Caudate nucleus (tissue), 63 donors: ENCODE measurements at places on chromosomes 4 and X.

- no peak for DNase-seq
Observed at GRCh38 chr4:47643845-47644244, 158.8 kb downstream of the ATP10D start.

GRCh38 chr4:100895556-100896197 lies 377.9 kb upstream of the EMCN start:
- DNase-seq, result no peak

DNA sequence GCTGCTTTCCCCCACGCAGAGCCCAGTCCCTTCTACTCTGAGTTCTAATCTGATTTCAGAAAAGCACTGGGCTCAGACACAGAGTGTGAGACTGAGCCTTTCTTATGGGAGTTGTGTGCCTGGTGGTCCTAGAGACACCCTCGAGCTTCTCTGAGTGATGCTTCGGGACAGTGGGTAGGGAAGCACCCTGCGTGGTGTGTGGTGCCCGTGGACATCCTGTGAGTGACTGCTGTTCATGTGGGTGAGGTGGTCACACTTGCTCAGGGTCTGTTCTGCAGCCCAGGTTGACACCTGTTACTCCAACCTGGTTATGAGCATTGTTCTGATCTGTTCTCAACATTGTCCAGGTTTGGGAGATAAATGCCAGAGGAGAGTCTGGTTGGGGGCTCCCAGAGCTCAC lies 6.1 kb downstream of the GPR78 start:
- no peak for DNase-seq

DNA sequence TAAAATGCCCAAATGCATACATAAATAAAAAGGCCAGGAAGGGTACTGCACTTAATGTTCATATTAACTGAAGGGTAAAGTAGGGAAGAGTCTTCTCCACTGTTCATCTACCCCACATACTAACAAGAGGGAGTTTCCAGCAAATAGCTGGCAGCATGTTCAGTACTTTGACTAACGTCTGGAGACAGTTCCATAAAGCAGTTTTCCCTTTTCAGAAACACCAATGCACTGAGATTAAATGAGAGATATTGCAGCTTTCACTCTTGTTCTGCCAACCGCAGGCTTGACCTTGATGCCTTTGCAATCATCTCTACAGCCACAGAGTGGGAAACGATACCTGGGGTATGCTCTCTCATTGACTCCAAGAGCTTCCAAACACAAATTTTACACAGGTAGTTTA lies 2123.1 kb upstream of the TENM3 start:
- no peak for DNase-seq

DNA sequence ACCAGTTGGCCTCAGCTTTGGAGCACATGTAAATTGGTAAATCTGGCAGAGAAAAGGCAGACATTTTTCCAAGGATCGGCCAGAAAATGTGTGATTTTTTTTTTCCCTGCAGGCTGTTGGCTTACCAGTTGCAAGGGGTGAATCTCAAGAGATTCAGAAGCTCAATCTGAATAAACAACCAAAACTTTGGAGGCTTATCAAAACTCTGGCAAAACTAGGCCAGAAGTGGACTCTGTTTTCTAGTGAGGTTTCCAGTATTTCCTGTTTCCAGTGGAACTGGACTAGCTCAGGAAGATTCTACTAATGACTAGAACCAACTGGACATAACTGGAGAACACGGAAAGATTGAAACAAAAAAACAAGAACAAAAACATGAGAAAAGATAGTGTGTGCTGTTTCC lies 191.3 kb downstream of the SMIM20 start:
- DNase-seq, result no peak

GRCh38 chrX:2632533-2633504 lies 58.3 kb upstream of the CD99 start:
- no peak for DNase-seq

GRCh38 chr4:22416403-22416802 lies 99.5 kb downstream of the ADGRA3 start:
- DNase-seq, result no peak

DNA sequence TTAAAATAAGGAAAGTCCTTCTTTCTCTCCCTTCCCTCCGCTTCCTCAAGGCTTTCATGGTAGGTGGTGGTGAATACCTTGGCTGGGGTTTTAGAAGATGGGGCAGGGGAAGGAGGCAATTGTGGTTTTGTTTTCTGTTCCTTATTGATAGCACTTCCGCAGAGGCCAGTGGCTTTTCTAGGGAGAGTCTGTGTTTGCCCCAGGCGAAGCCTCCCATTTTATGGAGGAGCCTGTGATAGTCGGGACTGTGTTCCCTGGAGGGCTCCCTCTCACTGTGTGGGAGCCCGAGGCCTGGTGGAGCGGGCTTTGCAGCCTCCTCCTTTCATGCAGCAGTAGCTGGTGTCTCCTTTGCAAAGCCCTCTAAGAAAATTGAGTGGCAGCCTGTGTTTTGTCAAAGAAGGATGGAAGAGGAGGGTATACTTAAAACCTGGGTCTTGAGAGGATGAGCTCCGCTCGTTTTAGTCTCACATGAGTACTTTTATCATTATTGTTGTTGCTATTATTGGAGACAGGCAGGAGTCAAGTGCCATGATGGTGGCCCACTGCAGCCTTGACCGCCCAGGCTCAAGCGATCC lies 29.8 kb upstream of the STOX2 start:
- no peak for DNase-seq

GRCh38 chr4:171067422-171067821 lies 745.8 kb upstream of the GALNTL6 start:
- DNase-seq, result no peak

GRCh38 chr4:83692028-83692427 lies 156.1 kb downstream of the GPAT3 start:
- no peak for DNase-seq

DNA sequence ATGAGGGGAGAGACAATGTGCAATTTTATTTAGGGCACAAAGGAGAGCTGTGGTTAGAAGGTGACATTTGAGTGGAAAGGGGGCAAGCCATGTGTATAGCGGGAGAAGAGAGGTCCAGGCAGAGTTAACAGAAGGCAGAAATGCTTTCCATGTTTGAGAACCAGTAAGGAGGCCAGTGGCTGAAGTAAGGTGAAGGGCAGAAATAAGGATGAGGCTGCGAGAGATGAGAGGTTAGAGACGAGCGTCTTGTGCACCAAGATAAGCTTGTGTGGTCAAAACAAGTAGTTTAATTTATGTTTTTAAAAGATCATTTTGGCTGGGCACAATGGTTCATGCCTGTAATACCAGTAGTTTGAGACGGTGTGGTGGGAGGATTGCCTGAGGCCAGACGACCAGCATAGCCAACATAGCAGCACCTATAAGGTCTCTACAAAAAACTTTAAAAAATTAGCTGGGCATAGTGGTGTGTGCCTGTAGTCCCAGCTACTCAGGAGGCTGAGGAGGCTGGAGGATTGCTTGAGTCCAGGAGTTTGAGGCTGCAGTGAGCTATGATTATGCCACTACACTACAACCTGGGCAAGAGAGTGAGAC lies 8.5 kb downstream of the HTT start:
- DNase-seq, result no peak

GRCh38 chr4:26020881-26021280 lies 106.9 kb downstream of the SMIM20 start:
- no peak for DNase-seq

- no peak for DNase-seq
Observed at GRCh38 chr4:153238135-153238919, 34.1 kb downstream of the TRIM2 start.

- DNase-seq, result no peak
Observed at GRCh38 chrX:22389556-22390179, 117.0 kb downstream of the CBLL2 start.

GRCh38 chrX:46626566-46626965 lies 53.0 kb downstream of the CHST7 start:
- no peak for DNase-seq

DNA sequence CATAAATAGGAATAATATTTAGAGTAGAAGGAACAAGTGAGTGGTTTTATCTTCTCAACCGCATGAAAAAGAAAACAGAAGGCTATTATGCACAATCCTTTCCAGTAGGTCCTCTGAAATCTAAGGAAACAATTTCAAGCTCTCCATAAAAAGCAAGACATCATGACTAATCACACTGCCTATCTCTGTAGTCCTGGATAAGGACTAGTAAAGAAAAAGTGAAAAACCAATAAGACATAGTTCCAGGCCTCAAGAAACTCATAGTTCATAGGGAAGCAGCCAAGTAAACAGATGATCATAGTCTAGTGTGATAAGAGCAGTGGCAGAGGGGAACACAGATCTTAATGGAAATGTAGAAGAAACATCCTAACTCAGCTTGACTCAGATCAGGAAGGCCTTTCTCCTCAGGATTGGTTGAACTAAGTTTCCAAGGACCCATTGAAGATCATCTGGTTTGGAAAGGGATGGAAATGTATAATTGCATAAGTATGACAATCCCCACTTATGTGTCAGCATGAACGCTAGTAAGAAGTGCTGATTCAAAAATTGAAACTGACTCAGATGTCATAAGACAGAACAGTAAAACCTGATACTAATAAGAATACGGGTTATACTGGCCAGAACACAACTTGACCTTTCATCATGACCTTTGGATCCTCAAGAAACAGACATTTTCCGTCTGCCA lies 155.3 kb downstream of the GRIA3 start:
- DNase-seq, result no peak

GRCh38 chrX:108412783-108413182 lies 25.4 kb downstream of the COL4A6 start:
- DNase-seq, result no peak

- DNase-seq, result no peak
Observed at GRCh38 chr4:165380805-165381204, 2.0 kb downstream of the CPE start.

- no peak for DNase-seq
Observed at GRCh38 chr4:158444621-158445020, 77.1 kb upstream of the RXFP1 start.

DNA sequence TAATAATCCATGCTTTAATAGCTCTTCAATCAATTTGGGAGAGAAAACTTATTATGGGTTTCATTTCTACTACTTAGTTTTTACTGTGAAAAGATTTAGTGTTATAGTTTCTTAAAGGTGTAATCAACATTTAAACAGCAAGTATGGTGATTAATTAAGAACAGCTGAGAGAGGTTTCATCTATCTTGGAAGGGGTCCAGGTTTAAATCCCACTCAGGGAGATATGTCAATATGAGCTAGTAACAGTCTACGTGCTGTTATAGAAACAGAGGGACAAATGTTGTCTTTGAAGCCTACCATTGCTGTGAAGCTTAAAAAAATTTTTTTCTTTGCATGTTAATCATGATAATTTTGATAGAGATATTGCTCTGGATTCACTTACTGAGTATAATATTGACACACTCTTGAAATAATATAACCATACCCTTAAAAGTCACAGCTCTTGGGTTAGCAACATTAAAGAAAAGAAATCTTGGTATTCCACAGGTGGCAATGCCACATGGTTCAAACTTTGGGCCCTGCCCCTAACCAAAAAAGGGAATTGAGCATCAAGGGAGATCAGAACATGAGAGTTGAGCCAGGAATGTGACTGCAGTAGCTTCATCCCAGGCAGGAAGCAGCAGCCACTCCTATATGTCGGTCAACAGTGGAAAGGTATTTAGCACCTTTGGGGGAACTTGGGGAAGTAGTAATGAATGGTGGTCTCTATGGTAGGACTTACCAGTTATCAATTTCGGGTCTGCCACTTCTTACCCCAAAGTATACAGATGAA lies 107.8 kb downstream of the ANK2 start:
- DNase-seq, result no peak

GRCh38 chrX:38634665-38635064 lies 73.3 kb downstream of the TSPAN7 start:
- no peak for DNase-seq

- no peak for DNase-seq
Observed at GRCh38 chr4:32462944-32463343, 1742.8 kb downstream of the PCDH7 start.

DNA sequence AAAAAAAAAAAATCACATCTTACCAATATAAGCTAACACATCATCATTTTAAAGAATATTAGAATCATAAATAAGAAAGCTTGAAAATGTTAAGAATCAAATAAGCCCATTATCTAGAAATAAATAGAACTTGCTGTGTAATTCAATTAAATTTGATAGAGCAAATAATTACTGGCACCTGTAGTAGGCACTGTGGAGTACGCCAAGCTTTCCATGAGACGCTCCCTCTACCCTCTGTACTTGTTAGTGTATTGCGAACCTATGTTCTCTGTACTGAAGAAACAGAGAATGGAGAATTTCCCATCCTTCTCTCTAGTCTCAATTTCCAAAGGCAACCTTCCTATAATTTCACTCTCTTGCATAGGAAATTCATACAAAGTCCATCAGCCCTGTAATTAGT lies 61.7 kb upstream of the HAND2 start:
- DNase-seq, result no peak

- DNase-seq, result no peak
Observed at GRCh38 chr4:123555807-123556273, 159.2 kb downstream of the SPRY1 start.

GRCh38 chr4:40289366-40290188 lies 45.6 kb upstream of the CHRNA9 start:
- no peak for DNase-seq

GRCh38 chrX:22665818-22666217 lies 333.9 kb upstream of the DDX53 start:
- no peak for DNase-seq

DNA sequence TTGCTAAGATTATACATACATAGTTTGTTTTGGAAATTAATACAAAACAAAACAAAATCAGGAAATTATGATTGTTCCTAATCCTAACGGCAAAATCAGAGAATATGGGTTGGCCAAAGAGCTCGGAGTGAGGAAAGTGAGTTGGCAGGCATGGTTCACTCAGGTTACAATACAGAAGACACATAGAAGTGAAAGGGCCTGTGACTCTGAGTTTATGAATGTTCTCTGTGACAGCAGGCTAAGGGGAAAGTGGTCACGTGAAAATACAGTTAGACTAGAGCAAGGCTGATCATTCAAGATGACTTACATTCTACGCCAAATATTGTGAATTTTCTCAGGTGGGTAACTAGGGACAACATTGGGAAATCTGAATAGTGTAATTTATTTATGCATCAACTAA lies 1001.3 kb downstream of the CCSER1 start:
- DNase-seq, result no peak

GRCh38 chr4:23909671-23910070 lies 19.8 kb upstream of the PPARGC1A start:
- DNase-seq, result no peak

DNA sequence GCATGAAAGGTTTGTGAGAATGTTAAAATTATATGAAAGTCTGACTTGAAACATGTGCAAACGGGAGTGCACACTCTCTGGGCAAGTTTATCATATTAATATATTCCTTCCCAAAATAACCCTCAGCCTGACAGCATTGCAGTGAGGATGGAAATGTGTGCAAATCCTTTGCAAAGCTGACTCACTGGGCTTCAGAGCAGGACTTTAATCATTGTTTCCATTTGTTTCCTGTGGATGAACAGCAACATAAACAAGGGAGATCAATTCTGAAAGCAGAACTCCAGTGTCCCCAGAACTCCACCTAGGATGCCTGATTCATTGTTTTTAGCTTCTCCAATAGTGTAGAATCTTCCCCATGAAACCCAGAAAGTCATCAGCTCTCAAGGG lies 32.9 kb downstream of the SLC2A9 start:
- no peak for DNase-seq

GRCh38 chr4:67448621-67449020 lies 96.7 kb downstream of the CENPC start:
- DNase-seq, result no peak
